Lung microvascular endothelial cell (primary cell): ENCODE measurements at places on chromosomes 12 and 14. TPM values are rescaled to one million over a fixed set of nuclear protein-coding genes. Genes with fewer than 3 reads are reported as not detected.

DNA sequence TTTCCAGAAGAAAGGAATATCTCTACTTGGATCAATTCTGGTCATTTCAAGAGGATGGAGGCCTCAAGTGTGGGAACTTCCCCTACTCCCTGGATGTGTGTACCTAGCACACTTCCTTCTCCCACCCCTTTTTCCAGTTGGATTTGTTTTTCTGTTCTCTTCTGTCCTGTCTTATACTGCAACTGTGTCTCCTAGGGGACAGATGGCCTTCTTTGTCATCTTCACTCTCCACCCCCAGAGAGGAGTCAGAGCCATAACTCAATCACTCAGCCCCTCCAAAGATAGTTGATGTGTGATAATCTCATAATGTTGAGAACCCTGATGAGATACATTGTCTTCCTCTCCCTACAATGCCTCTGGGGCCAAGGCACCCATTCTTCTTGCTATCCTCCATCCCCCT is 2.1 kb upstream of the DTX3 start:
- DNase-seq = no peak

- no peak for DNase-seq
Measured at GRCh38 chr12:60349232-60349978, 753.6 kb downstream of the SLC16A7 start.

DNA sequence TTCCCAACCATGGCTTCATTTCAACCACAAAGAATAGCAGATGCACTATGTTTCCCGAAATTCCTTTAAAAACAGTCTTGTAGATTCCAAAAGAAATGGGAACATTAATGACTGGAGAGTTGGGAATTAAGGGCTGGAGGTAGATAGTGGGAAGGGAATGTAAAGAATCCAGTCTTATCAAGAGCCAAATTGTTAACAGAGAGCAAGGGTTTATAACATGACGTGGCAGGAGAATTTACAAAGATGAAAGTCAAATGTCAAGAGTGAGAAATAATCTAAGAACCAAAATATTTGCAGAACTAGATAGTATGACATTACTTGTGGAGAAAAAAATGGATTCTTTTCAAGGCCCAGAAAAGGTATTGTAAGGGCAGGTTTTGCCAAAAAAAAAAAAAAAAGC is 200.9 kb downstream of the GRIN2B start:
- no peak for DNase-seq

DNA sequence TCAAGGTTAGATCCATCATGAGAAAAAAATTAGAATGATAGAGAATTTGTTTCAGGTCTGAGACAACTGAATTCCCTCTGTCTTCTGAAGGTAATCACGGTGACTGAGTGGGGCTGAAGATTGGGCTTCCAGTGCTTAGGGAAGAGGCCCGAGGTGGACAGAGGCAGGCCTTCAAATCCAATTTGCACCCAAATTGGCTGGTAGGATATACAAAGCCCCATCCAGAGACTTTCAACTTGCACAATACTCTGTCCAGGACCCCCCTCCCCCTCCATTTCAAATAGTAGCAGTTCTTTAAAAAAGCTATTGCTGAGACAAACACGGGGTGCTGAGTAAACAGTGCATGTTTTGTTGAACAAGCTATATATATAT is 3.6 kb upstream of the FOXG1 start:
- no peak for DNase-seq

DNA sequence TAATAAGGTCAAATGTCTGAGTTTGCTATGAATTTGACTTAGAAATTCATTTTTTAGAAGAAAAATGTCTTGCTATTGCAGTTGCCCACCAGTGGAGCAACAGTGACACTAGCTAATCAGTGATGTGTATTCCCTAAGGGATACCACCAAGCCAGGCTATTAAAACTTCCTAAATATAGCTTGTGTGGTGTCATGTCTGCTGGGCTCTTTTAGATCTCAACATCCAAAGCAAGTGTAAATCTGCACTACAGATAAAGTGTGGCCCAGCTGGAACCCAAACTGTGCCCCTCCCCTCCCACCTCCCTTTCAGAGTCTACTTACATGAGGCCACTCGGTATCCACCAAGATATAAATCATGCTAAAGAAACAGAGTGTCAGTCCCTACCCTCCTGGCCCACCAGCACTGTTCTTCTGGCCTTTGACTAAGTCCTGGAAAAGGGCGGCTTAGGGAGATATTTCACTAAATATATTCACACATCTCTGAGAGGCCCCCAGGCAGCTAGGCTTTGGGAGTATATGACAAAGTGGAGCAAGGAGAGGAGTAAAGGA is 53.8 kb downstream of the SLC35F4 start:
- DNase-seq = no peak

DNA sequence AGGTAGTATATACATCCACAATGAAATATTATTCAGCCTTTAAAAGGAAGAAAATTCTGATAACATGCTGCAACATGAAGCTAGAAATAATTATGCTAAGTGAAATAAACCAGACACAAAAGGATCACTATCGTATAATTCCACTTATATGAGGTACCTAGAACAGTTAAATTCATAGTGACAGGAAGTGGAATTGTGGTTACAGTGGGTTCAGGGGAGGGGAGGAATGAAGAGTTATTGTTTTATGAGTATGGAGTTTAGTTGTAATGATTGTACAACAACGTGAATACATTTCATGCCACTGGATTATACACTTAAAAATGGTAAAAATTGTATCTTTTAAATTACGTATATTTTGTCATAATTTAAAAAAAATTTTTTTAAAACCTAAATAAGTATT is 21.0 kb downstream of the EEA1 start:
- DNase-seq = no peak

DNA sequence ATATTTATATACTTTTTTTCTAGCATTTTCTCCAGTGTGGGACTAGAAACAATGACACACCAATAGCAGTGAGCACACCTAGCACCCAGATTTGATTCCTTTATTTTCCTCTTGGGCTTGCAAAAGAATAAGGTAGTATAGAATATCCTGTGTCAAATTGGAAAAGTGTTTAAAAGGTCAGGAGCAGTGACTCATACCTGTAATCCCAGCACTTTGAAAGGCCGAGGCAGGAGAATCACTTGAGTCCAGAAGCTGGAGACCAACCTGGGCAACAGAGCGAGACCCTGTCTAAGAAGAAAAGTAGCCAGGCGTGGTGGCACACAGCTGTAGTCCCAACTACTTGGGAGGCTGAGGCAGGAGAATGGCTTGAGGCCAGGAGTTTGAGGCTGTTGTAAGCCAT is 53.8 kb upstream of the SGPP1 start:
- DNase-seq = no peak

RBM25 gene
- 15.3 and 16.7 TPM in 2 replicates for total RNA-seq

PLEKHG3 gene
- 5.9 and 15.7 TPM in 2 replicates for total RNA-seq
